WTC11 (cell line): ENCODE measurements at places on chromosomes 6 and 20. TPM values are rescaled to one million over a fixed set of nuclear protein-coding genes. Genes with fewer than 3 reads are reported as not detected.
A peak's percentile ranks its signal among the peaks of the same experiment; 100 is the strongest.

EPPIN gene
- total RNA-seq, result 0.16 to 0.26 TPM (median 0.23 TPM) in 3 replicates

FAM83C gene
- total RNA-seq, result not detected in 3 replicates

- DNase-seq, result no peak
Measured at GRCh38 chr6:98932381-98932780, 15.4 kb downstream of the FBXL4 start.

DNA sequence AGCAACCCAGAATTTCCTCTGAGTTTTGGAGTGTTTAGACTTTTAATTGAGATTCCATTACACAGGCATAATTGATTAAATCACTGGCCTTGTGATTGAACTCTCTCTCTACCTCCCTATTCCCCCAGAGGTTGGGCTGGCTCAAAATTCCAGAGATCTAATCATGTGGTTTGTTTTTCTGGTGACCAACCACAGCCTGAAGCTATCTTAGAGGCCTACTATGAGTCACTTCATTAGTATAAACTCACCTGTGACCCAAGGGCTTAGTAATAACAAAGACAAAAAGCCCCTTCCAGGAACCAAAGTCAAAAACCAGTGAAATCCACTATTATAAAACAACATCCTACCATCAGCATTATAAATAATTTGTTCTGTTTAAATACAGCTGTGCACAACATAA lies 992.5 kb upstream of the CITED2 start:
- DNase-seq, result no peak

GRCh38 chr6:107077710-107078109 lies 37.6 kb downstream of the BEND3 start:
- no peak for DNase-seq

- no peak for DNase-seq
Measured at GRCh38 chr6:24249926-24250325, 107.9 kb downstream of the DCDC2 start.

- DNase-seq, result no peak
Measured at GRCh38 chr6:158468666-158469065, 91.2 kb upstream of the TMEM181 start.

- peak; percentile 19 for DNase-seq
Measured at GRCh38 chr6:52994031-52994838, 849 bp downstream of the GSTA4 start.

DNA sequence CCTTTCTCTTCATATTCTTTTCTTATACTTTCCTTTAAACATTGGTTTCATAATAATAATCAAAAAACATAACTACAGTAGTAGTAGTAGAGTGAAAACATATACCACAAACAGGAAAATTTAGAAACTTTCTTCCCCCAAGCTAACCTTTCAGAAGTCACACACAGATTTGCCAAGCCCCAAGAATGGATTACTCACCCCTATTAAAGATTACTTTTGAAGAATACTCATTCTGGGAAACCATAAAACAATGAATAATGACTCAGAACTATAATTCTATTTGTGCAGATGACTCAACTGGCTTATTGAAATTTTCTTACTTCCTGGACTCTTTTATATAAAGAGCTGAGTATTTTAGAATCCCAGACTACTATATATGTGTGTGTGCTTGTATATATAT lies 119.4 kb upstream of the GJE1 start:
- DNase-seq, result no peak
